Epithelial cell of esophagus (primary cell): ENCODE measurements at places on chromosomes 2 and 18.

DNA sequence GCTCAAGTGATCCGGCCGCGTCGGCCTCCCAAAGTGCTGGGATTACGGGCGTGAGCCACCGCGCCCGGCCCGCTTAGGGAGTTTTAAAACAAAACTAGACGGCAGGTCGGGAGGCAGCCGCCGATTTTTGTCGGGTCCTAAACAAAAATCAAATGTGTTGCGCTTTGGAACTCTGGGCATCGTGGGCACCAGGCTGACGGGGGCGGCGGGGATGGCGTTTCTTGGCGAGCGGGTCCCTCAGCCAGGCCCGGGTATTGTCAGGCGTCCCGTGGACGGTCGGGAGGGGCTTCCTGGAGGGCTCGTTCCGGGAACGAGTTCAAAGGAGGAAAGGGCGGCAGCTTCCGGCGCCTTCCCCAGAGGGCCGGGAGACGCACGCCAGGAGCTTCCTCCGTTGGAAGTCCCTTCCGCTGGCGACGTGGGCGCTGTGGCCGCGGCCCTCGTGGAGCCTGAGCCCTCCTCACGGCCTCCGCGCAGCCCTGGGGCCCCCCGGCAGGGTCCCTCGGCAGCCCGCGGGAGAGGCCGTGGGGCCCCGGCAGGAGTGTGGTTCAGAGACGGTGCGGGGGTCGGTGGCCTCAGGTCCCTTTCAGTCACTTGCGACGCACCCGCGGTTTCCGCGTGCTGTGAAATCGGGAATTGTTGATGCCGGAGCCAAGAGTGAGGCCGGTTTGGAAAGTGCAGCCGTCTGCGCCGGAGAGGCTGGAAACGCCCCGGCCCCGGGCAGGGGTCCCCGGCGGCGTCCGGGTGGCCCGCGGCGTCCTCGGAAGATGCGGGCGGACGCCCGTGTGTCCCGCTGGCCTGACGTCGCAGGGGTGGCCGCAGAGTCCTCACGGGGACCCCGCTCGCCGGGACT is 59.3 kb downstream of the EMILIN2 start:
- DNase-seq = no peak

- DNase-seq = no peak
Observed at GRCh38 chr2:207251573-207252192, 85.9 kb upstream of the KLF7 start.

DNA sequence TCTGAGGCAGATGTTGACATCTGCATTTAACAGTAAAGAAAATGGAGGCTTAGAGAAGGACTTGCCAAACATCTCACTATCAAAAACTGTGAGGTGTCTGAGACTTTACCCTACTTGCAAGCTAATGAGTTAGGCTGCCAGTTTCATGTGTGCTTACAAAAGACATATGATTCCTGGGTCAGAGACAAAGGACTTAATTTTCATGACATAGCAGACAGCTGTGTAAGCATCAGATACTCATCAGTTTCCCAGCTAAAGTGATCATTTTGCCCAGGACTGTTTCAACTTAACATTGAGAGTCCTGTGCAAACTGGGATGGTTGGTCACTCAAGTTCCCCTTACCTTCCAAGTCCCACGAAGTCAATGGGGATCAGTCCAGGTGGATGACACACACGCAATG is 18.9 kb upstream of the DAPL1 start:
- no peak for DNase-seq

DNA sequence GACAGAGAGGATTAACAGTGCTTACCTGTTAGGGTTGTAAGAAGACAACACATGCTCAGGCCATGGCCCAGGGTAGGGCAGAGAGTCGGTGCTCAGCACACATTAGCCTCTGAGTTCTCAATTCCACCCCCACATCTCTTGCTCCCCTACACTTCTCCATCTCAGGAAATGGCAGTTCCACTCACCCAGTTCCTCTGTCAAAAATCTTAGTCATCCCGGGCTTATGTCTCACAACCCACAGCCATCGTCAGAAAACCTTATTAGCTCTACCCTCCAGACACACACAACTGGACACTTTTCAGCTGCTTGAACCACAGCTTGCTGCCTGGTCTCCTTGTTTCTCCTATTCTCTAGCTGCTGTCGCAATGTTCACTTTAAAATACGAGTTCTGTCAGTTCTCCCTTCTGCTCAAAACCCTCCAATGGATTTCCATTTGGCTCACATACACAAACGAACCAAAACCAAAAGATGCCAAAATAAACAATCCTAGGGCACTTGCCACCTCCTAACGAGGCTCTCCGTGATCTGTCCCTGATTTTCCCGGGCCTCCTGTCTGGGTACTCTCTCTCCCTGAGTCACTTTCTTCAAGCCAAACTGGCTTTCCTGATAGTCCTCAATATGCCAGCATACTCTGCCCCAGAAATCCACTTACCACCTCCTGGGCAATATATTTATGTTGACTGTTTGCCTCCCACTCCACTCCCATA is 89.7 kb downstream of the KCTD1 start:
- DNase-seq = peak; percentile 73

- DNase-seq = no peak
Observed at GRCh38 chr2:9439536-9439935, 16.1 kb downstream of the CPSF3 start.

DNA sequence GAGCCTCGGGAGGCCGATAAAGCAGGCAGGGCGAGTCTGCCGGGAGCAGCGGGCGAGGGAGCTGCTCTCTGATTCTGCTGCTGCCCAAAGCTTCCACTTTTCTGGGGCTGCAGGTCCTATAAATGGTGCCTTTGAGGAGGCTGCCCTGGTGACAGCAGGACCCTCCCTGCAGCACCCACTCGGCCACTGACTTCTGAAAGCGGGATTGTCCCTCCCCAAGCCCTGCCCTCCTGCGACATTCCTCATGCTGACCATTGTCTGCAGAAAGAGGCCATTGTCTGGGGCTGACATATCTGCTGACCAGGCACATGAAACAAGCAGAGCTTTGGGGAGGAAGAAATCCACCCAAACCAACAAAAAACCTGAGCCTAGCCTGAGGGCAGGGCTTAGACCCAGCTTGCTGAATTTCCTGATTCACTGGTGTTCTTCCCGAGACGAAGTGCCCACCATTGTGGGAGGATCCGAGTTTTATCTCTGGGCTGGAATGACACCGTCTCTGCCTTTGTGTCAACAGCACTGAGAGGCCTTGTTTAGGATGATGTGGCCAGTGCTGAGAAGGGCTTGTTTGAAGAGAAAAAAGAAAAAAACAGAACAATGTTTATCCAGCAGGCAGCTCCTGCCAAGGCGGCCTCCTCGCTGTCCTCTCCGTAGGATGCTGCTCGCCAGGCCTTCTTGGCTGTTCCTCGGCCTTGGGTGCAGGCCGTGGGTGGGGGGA is 129.7 kb downstream of the MYCN start:
- DNase-seq = no peak

DNA sequence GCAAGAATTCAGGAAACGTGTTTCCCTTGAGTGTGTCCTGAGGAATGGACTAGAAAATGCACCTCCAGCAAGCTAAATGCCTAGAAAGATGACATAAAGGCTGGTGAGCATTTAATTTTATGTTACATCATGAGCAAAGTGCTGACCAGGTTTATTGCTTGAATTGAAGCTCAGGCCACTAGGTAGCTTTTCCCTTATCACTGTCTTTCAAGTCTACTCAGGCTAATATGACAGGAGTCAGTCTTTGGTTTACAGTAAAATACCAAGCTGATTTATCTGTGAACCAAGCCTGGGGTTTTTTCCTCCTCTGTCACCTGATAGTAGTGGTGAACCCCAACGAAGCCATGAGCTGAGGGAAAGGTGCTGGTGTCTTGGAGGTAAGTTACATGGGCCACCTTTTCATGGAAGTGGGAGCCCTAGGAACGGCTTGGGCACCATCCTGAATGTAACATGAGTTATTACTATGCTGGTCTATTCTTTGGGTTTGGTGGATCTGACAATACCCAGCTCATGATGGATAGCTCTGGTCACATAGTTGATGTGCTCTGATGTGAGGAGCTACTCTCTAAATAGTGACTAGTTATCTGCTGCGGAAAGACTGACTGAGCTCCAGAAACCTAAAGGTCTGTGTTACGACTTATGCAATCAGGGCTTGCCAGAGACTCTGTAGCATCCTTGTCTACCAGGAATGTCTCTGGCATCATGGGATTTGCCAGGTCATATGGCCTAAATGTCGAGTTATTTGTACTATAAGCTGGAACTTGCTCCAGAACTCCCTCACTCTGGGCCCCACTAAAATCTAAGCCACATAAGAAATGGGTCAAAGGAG is 39.8 kb downstream of the NUP35 start:
- no peak for DNase-seq

DNA sequence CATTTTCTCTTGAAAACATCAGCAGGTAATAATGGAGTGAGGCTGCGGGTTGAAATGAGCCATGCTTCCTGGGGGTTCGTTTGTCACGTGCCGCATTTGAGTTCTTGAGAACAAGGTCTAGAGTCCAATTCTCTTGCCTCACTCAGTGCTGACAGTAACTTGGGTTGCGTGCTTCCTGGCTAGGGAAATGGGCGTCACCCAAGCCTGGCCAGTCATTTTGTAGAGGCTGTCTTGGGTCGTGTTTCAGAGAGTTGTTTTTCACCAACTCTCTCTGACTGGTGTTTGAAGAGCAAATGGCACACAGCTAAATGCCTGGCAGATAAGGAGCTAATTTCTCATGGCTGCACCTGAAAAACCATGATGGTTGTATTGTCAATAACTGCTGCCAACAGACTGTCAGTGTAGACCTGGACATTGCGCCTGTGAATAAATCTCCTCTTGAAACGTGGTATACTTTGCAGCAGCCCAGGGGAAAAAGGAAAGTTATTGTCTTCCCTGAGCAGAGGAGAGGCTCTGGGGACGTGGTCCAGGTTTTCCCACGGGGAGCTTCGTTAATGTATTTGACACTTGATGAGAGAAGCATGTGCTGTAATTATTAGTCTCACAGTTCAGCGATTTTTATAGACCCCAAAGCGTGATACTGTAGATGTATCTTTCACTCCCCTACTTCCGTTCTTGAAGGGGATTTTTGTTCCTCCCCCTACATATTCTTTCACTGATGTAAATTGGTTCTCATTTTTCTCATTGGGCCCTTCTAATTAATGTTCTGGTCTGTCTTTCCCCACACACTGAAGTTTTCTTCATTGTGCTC is 196.0 kb downstream of the FHOD3 start:
- DNase-seq = no peak

- DNase-seq = no peak
Observed at GRCh38 chr18:3716116-3716660, 266.2 kb downstream of the TGIF1 start.

DNA sequence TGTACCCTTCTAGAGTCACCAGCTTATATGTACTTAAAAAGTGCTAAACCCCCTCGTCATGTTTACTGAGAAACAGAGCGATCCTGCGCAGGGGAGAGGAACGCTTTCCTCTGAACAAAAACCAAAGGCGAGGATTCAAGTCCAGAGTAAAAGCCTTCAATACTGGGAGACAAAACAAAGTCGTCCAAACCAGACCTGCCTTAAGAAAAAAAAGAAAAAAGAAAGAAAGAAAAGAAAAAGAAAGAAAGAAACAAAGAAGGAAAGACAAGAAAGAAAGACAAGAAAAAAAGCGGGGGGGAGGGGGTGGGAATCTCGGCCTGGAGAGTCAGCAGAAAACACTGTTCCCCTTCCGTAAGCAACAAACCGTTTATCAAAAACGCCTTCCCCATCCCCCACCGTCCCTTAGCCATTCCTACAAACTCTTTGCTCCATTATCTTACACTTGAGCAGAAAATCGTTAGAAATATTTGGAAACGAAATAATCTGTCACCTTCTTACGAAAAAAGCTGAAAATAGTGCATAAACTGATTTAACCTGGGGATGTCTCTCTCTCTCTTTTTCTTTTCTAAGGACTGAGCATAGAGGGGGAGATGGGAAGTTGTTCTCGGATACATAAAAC is 3.3 kb downstream of the PTGR3 start:
- no peak for DNase-seq

GRCh38 chr18:61597316-61597715 is 264.1 kb downstream of the CDH20 start:
- no peak for DNase-seq

GRCh38 chr2:58054264-58054663 is 7.7 kb downstream of the VRK2 start:
- peak; percentile 57 for DNase-seq

DNA sequence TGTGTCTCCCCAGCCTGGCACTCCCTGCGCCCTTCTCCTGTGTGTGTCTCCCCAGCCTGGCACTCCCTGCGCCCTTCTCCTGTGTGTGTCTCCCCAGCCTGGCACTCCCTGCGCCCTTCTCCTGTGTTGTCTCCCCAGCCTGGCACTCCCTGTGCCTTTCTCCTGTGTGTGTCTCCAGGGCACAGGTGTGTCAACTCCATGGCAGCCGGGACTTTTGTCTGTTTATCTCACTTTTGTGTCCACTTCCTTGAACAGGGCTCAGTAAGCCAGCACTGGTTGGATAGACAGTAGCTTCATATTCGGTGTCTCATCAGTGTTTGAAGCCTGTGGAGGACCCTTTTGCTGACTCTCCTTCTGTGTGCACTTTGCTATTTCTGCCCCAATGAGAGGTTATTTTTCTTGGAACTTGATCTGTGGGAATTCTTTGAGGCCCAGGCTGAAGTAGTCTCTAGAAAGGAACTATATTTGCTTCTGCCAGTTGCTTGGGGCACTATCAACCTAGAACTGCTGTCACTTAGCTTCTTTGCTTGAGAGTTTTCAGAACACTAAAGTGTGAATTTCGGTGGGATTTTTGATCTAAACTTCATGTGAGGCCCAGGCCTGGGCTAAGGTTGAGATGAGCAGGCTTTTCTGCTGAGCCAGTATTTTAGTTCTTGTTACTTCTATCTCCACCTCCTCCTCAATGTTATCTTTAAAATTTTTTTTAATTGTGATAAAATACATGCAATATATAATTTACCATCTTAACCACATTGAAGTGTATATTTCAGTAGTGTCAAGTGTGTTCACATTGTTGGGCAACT is 8.3 kb upstream of the ASB1 start:
- peak; percentile 60 for DNase-seq

DNA sequence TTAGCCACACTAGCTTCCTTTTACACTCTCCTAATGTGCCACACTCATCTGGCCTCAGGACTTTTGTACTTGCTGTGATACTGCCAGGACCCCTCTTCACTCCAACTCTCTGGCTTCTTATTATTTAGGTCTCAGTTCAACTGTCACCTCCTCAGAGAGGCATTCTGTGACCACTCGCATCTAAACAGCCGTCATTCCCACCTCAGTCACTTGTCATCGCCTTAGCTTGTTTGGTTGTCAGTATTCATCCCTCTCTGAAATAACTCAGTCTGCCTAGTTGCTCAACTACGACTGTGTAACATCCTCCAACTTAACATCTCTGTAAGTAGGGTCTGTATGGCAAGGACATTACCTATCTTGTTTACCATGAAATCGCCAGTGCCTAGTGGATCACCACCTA is 27.2 kb downstream of the MGAT4A start:
- no peak for DNase-seq

GRCh38 chr2:231052494-231053451 is 3.9 kb upstream of the PSMD1 start:
- DNase-seq = peak; percentile 86

DNA sequence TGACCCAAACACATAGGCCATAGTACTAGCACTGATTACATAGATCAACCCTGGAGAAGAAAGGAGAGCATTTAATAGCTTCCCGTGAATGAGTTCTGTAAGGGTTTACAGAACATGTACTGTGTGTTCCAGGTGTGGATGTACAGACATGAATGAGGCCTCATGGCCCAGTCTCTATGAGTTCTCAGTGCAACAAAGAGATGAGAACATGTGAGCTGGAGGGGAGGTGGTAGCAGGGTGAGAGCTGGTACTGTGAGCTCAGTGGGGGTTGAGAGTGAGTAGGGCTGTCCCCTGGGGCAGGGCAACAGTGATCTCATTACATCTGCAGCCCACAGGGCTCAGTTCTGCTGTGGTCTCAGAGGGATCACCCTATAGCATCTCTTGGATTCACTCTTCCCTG is 42.6 kb upstream of the SPRED2 start:
- DNase-seq = no peak

- DNase-seq = peak; percentile 88
Observed at GRCh38 chr18:12005538-12006487, 24.5 kb downstream of the IMPA2 start.
